ENCODE measurements at places on chromosomes 13 and 19.

DNA sequence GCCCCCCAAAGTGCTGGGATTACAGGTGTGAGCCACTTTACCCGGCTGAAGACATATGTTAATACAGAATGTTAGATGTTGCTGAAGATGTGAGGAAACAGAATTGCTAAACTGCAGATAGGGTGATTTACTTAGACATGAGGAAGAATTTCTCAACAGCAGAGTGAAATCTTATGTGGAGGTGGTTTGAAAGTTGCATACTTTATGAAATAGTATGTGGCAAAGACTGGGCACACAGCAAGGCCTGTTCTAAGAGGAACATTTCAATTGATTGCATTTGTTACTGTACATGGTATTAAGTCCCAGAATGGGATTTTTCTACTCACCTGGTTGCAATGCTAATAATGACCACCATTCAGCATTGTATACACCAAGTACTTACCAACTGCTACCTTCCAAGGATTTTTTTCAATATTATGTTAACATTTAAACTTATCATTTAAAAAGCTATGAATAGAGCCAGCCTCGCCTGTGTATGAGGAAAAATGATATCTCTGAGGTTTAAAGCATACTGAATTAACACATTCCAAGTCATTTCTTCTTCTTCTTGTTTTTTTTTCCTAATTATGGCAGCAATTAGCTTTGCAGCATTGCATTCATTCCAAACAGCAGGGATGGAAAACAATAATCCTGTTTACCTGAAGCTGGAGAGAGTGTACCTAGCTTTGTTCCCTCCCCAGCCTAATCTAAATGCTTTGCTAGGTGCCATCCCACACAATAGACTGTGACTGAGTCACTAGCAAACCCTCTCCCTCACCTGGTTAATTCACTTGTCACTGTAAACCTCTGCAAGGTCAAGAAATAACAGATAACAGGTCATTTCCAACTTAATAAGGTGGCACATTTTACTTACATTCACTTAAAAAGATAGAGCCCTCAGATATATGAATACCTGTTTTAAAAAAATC lies 19.4 kb upstream of the KLF5 start:
- DNase-seq: no peak

- DNase-seq: no peak
Observed at GRCh38 chr13:101712026-101712348, 259.5 kb downstream of the ITGBL1 start.

- DNase-seq: no peak
Observed at GRCh38 chr13:94181461-94182107, 297.9 kb downstream of the DCT start.

DNA sequence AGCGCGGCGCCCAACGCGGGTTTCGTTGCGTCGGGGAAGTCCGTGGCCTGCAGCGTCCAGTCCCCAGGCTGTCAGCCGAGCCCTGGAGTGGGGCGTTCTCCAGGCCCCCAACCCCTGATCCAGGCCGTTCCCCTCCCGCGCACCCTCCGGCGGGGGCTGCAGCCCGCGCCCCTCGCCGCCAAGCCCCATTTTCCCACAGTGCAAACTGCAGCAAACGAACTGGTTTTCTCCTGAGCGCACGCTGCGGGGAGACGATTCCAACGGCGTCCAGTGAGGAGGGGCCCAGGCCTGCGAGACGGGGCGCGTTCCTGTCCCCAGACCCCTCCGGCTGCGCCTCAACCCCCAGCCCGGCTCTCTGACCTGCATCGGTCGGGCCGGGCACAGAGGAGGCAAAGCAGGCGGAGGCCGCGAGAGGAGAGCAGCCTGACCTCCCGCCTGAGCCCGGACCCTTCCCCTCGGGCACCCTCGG lies 4.4 kb upstream of the ONECUT3 start:
- peak; percentile 30 for DNase-seq

- DNase-seq: no peak
Observed at GRCh38 chr19:35216833-35217648, 11.5 kb downstream of the FAM187B start.

DNA sequence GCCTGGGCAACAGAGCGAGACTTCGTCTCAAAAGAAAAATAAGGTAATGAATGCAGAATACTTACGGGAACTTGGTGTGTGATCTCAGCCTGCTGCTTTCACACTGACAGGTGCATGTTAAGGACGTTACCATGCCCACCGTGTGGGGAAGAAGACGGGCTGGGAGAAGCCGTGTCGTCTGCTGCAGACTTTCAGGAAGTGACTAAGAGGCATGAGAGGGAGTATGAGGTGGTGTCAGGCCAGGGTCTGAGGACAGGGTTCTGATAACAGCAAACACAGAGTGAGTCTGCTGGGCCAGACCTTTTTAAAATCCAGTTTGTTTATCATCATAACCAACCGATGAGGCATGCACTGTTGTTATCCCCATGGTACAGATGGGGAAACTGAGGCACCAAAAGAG lies 13.6 kb upstream of the GALP start:
- DNase-seq: no peak

DNA sequence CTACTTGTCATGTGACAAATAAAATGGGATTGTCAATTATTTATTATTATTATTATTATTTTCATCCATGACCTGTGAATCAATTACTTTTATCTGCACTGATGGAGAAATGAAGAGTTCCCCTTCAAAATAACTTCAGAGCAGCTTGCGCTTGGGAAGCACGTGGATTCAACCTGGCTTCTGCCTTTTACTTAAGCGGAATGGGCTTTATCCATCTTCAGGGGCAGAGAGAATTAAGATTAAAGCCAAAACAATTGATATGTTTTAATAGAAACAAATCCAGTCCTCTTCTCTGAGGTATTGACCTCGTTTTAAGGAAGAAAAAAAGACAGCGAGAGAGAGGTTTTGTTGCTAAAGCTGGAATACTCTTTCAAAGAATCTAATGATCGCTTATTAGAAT lies 876 bp downstream of the SACS start:
- DNase-seq: peak; percentile 72
